ENCODE measurements at places on chromosomes 5 and 9.

- DNase-seq, result no peak
Measured at GRCh38 chr5:102711525-102712385, 43.4 kb upstream of the PAM start.

GRCh38 chr9:6681957-6682501 lies 36.5 kb upstream of the GLDC start:
- peak; percentile 49 for DNase-seq

- no peak for DNase-seq
Measured at GRCh38 chr9:137126786-137127185, 12.2 kb upstream of the GRIN1 start.

GRCh38 chr5:51347704-51348103 lies 35.5 kb upstream of the ISL1 start:
- DNase-seq, result peak; percentile 13

DNA sequence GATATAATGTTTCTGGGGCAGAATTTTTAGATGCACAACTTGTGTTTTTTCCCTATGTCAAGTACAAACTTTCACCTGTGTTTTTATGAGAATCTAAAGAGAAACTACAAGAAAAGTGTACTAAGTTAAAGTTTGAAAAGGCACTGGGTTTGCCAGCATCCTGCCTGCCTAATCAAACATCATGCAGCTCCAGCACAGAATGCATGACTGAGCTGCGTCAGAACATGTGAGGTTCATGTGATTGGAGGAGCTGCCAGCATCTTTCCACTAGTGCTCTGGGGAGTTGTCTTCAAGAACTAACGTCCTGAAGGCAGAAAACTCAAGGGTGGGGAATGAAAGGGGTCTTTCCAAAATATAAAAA lies 46.1 kb upstream of the RIC1 start:
- DNase-seq, result no peak

- DNase-seq, result no peak
Measured at GRCh38 chr5:116881921-116882531, 307.4 kb upstream of the SEMA6A start.

GRCh38 chr9:32728181-32728580 lies 55.2 kb upstream of the TMEM215 start:
- no peak for DNase-seq

DNA sequence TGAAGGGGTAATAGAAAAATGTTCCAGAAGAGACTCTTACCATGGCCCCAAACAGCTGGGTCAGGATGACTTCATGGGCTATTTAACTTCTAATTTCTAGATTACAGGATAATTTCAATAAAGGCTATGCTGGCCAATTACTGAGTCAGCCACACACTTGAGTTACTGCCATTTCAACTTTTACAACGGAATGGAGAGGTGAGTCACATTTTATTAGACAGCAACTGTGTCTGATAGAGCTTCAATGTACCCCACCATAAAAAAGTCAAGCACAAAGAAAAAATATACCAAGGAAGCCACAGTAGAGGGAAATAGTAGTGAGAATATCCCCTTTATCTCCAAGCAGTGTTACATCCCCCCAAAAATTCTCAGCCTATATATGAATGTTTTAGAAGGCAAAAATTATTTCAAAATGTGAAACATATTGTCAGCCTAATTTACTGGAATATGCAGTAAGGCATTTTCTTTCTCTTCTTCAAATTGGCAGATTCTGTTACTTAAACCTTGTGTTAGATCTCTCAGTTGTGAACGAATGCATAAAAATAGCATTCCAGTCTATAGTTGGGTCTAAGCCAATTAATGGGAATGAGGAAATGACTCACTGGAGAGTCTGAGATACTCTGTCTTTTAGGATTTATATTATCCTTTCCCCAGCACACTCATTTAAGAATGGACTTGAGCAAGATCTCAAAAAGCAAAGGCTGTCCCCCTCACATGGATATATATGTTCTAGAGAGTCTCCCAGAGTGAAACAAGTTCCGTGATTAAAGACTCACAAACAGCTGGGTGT lies 47.1 kb upstream of the RAI14 start:
- no peak for DNase-seq

DNA sequence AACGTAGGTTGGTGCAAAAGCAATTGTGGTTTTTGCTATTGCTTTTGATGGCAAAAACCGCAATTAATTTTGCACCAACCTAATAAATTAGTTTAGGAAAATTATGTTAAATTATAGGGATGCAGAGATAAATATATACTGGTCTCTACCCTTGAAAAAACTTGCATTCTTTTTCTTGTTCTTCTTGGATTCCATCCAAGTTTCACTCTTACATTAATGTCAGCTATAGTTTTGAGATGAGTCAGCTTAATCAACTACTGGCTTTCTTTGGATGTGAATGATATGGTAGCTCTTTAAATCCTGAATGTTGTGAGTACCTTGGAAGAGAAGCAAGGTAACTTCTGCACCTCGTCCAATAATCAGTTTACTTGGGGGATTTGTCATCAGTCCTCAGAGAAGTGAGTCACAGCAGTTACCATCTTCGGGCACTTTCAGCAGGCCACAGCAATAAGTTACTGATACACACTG lies 549.0 kb upstream of the ZNF608 start:
- no peak for DNase-seq

DNA sequence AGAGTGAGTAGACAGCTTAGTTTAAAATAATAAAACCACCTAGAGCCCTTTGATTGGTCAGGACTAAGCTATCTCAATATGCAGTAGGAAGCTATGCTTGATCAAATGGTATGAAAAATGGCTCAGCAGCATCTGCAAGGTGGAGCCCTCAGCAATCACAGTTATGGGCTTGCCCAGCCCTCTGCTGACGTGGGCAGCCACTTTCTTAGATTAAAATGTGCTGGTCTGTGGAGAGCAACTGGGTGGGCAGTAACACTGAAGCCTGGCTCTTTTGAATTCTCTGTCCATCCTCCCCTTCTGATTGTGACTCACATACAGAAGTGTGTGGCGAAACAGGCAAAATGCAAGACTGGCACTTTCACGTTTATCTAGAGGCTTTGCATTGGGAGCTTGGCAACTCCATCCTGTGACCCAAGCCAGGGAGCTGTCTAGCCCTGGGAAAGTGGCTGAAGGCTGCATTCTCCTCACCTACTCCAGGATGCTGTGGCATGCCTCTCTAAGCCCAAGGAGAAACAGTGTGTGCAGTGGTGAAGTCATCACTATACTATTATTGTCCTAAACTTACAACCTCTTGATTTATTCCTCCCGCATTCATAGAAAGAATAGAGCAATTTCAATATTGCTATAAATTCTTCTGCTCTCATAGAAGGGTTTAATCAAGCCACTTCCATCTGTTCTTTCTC lies 61.1 kb downstream of the MED10 start:
- DNase-seq, result no peak

- DNase-seq, result no peak
Measured at GRCh38 chr5:59487068-59487686, 406.3 kb downstream of the PDE4D start.

DNA sequence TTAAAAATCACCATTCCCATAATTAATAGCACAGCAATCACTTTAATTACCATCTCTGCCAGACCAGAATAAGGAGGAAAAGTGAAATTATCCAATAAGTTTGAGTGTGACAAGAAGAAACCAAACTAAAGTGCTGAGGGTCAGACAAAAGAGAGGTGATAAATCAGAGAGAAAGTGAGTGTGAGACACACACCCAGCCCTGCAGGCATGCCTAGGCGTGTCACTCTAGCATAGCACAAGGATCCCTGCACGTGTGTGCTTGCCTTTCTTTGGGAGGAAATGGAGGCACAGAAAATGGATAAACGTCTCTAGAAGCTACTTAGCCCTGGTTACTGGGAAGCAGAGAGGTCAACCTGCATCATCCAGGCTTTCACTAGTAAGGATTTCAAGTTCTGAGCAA lies 56.2 kb downstream of the SEMA6A start:
- no peak for DNase-seq

GRCh38 chr5:57262541-57262940 lies 88.7 kb downstream of the GPBP1 start:
- no peak for DNase-seq

DNA sequence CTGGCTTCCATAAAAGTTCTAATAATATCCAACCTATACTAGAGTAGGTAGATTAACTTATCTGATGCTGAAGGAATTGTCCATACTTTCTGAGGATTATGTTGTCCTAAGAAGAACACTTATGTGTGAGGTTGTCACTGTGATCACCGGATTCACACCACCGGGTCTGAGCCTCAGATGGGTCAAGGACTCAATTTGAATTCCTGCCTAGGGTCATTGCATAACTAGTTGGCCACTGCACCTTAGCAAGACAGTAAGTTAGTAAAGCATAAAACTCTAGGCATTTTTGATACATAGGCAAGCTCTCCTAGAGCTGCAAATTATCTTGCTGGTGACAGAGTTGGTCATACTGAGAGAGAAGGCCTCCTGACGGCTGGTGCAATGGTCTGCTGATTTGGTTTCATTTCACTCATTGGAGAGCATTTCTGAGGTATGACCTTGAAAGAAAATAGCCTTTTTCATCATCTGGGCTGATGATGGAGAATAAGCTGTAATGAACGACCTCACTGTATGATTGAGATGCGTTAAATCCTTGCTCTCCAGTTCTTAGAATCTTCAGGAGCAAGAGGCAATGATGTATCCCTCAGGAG lies 72.0 kb upstream of the CKMT2 start:
- DNase-seq, result no peak

- no peak for DNase-seq
Measured at GRCh38 chr5:167305591-167306213, 985.7 kb upstream of the WWC1 start.

- no peak for DNase-seq
Measured at GRCh38 chr9:126327006-126327713, 531 bp downstream of the MVB12B start.

DNA sequence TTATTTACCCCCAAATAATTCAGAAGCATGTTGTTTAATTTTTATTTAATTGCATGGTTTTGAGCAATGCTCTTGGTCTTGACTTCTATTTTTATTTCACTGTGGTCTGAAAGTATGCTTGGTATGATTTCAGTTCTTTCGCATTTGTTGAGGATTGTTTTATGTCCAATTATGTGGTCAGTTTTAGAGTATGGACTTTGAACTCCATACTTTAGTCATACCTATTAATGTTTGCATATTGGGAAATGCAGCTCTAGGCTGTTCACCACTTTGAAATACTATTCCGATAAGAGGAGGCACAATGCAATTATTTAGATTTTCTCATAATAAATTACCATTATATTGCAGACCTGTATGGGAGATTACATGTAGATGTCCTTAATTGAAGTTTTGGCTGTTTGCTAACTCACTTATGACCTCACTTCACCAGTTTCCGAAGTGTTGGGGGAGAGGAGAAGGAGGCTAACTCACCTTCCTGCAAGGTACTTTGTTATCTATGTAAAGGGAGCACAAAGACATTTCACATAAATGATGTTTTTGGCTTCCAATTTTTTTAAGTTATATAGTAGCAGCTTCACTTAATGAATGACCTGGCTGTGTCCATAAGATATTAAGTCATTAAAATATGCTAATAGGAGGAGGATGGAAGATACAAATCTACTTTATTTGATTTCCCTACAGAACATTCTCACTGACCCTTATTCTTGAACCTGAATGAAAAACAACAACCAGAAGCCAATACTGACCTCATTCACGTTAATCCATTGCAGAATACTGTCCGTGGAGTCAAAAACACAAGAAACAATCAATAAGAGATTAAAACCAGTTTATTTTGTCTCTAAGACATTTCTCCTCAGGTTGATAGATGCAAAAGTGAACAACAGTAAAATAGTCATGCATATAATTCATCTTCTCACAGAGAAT lies 970.3 kb upstream of the ARRDC3 start:
- DNase-seq, result no peak

GRCh38 chr5:6905423-6905822 lies 192.2 kb downstream of the TENT4A start:
- no peak for DNase-seq

GRCh38 chr5:126139773-126140172 lies 283.4 kb upstream of the GRAMD2B start:
- no peak for DNase-seq

DNA sequence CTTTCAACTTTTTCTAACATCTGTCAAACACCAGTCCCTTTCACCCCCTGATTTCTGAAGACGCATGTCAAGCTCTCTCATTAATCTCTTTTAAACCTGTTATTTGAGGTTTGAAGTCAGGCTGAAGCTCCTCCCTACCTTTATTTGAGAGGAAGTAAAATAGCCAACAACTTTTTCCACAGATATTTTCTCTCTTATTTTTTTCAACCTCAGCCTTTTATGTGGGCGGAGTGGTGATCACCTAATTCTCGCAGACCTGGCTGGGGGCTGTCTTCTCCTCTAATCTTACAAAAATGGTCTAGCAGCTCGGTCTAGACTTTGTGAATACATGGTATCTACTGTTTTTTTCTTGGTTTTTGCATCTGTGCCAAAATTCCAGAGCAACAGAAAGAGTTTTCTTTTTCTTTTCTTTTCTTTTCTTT lies 395.7 kb upstream of the ACTBL2 start:
- no peak for DNase-seq

- no peak for DNase-seq
Measured at GRCh38 chr5:180806351-180807011, 3.9 kb upstream of the MGAT1 start.

DNA sequence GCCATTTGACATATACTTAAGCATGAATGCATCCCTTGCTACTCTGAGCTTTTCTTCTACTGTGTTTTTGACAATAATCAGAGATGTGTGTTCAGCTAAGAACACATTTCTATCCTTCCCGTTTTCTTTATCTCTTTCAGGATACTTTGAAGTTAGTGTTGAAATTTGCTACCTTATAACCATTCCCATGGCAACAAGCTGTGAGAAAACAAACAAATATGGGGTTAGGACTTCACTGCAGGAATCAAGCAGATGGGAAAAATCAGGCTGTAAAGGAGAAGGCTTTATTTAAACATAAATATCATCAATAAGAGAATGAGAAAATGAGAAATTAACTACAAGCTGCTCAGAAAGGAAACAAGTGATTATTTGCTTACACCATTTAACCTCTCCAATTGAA lies 35.2 kb downstream of the ZCCHC9 start:
- no peak for DNase-seq

DNA sequence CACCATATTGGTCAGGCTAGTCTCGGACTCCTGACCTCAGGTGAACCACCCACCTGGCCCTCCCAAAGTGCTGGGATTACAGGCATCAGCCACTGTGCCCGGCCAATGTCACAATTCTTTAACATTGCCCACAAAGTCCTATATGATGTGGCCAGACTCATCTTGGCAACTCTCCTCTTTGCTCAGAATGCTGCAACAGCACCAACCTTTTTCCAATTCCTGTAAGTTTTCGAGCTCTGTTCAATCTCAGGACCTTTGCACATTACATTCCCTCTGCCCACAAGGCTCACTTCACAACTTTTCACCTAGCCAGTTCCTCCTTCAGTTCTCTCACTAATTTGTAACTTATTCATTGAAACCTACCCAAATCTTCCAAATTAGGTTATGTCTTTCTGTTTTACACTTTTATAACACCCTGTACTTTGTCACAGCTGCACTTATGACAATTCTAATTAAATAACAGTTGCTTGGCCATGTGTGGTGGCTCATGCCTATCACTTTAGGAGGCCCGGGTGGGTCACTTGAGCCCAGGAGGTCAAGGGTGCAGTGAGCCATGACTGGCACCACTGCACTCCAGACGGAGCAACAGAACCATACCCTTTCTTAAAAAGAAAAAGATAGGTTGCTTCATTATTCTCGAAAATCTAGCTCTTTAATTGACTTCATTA lies 30.9 kb upstream of the GLDC start:
- no peak for DNase-seq
